Omental fat pad (tissue), 4 donors: ENCODE measurements at places on chromosomes 12 and 14. TPM values are rescaled to one million over a fixed set of nuclear protein-coding genes. Genes with fewer than 3 reads are reported as not detected.

The HRK gene
- total RNA-seq = not detected

The NAV3 gene
- total RNA-seq = 16.7 TPM

DNA sequence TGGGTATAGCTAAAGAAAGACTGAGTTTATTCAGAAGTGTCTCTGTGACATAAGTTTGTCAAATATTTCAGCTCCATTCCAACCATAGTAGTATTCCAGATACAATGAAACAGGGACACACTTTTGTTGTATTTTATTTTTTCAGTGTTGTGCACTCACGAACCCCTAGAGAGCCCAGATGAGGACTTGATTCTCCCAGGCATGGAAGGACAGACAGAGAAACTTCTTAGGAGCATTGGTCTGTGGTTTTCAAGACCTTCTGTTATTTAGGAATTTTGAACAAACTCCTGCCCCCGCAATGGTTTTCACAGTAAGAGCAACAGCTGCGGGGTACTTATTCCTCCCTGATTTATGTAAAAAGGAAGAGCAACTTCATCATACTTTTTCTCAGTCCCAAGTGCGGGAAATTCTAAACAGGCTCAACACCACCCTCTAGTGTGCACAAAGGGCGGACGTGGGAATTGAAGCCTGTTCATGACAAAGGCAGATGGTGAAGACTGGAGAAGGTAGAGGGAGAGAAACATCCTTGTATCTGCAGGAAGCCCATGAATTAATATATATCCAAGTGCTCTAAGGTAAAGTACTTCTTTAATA, 147.6 kb downstream of the PAH start:
- no peak for DNase-seq

DNA sequence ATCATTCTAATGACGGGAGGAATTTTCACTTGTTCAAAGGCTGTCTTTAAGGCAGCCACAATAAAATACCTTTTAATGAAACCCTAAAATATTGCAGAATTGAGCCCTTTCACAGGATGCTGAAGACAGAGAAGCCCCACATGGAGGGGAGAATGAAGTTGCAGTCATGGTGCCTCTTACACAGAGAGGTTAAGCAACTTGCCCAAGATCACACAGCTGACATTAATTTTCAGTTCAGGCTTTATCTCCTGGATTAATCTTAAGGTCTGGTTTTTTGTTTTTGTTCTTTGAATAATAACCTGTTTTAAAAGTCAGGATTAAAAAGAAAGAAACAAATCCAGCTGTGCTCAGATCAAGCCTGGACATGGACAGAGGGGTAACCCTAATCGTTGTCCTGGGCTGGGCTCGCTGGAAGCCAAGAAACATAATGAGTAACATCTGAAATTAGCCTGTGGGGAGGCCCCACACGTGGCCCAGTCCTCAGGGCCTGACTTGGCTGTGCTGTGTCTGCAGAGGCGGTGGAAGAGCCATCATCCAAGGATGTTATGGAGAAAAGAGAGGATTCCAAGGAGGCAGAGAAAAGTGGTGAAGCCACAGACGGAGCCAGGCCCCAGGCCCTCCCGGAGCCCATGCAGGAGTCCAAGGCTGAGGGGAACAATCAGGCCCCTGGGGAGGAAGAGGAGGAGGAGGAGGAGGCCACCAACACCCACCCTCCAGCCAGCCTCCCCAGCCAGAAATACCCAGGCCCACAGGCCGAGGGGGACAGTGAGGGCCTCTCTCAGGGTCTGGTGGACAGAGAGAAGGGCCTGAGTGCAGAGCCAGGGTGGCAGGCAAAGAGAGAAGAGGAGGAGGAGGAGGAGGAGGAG, 8.0 kb downstream of the CHGA start:
- no peak for DNase-seq

DNA sequence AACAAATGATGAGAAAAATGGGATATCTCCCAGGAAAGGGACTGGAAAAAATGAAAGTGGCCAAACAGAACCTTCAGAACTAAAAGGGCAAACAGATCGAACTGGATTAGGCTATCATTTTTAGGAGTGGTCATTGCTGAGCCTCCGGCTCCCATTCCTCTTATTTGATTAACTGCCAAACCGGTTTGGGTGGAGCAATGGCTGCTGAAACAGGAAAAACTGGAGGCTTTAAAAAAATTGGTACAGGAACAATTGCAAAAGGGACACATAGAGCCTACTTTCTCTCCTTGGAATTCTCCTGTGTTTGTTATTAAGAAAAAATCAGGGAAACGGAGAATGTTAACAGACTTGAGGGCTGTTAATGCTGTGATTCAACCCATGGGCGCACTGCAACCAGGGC, 49.7 kb downstream of the TNFAIP2 start:
- no peak for DNase-seq

- no peak for DNase-seq
Observed at GRCh38 chr12:81206429-81206828, 128.6 kb downstream of the ACSS3 start.

DNA sequence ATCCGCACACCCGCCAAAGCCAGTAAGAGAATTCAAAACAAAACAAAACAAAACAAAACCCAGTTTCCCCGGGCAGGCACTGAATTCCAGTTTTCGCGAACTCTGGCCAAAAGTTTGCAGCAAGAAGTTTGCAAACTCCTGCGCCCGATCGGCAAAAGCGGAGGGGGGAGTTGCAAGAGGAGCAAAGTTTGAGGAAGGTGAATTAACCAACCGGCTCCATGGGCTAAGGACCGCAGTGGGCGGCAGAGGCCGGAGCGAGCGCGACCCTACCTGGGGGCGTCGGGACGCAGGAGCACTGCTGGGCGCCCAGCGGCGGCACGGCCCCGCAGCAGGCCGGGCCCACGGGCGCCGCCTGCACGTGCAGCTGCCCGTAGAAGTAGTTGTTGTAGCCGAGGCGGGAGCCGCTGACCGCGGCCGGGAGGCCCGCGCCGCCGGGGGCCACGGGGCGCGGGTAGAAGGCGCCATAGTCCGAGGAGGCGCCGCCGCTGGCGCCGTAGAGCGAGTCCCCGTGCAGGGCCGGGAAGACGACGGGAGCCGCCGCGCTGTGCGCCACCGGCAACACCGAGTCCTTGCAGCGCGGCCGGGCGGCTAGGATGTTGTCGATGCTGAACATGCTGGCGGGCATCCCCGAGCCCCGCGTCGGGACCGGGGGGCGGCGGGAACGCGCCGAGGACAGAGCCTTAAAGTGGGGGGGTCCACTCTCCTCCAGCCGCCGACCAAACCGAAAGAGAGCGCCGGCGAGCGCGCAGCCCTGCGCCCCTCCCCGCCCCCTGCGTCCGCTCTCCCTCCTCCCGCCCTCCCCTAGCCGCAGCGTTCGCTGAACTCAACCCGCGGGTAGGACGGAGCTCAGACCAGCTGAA, at the start of gene GSC:
Gene GSC, minus strand, starts transcription at position 723 of the 860 bp plus-strand sequence. Its CDS starts 98 bp downstream, at position 625.
- DNase-seq = no peak

DNA sequence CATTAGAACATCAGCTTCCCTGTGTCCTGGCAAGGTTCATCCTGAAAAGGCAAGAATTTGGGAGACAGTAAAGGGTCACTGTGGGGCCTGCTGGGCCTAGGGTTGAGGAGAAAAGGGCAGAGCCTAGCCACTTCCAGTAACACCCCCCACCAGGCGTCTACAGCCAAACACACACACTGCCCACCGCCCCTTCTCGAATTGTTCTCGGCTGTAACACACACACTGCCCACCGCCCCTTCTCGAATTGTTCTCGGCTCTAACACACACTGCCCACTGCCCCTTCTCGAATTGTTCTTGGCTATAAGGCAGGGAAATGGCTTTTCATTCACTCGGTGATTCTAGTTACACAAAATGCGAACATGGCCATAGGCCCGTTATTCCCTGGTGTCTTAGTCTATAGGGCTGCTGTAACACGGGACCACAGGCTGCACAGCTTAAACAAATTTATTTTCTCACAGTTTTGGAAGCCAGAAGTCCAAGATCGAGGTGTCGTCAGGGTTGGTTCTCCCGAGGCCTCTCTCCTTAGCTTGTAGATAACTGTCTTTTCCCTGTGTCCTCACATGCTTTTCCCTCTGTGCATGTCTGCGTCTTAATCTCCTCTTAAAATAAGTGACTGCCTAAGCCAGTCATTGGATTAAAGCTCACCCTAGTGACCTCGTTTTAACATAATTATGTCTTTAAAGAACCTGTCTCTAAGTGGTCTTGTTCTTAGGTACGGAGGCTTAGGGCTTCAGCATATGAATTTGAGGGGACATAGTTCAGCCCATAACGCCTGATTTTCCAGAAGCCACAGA, 171.0 kb downstream of the ADGRD1 start:
- no peak for DNase-seq

- DNase-seq = no peak
Observed at GRCh38 chr14:102007916-102008418, 43.6 kb downstream of the DYNC1H1 start.

DNA sequence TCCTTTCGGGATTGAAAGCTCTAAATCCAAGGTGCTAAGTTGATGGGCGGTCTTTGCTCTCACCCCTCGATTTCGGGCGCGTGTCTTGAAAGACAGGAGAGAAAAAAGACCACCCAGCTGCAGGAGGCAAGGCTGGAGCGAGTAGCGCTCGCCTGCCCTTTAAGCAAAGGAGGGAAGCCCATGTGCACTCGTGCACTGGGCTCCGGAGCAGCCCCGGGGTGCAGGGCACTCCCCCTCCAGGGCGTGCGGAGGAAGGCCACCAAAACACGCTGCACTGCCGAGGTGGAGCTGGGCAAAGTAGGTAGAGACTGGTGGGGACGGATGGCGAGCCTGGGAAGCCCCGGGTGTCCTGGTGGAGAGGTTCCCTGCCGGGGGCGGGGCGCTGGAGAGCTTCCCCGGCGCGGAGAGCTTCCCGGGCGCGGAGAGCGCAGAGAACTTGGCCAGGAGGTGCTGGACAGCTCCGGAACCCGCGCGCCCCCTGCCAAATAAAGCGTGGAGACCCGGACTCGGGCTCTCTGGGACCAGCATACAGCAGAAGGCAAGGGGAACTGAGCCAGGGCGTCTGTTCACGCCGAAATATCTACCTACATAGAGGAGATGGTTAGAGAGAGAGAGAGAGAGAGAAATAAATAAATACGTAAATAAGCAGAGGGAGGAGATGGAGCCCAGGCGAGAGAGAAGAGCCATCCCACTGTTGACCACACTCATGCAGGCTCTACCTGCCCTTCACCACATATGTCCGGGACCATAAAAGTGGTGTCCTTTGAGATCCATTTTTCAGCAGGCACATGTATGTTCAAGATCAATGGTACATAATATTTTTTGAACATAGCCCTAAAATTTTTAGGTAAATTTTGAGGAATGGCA, 662 bp upstream of the NELL2 start:
- DNase-seq = peak; percentile 31

The ACOT6 gene
- total RNA-seq = not detected

GRCh38 chr12:62484233-62484632, 17.6 kb downstream of the MON2 start:
- DNase-seq = no peak

DNA sequence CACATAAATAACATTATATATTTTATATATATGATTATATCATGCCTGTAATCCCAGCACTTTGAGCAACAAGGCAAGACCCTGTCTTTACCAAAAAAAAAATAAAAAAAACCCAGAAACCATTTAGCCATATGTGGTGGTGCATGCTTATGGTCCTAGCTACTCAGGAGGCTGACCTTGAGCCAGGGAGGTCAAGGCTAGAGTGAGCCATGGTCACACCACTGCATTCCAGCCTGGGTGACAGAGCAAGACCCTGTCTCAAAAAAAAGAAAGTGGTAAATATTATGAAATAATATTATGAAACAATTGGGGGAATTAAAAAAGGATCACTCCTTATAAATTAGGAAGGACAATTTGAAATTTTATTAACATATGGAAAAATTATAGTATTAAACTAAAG, 16.0 kb downstream of the RAD51B start:
- DNase-seq = no peak

- DNase-seq = no peak
Observed at GRCh38 chr12:104294927-104295668, 8.4 kb upstream of the EID3 start.

The LRP10 gene
- 90.0 TPM for total RNA-seq

The RTN1 gene
- 28.6 TPM for total RNA-seq

DNA sequence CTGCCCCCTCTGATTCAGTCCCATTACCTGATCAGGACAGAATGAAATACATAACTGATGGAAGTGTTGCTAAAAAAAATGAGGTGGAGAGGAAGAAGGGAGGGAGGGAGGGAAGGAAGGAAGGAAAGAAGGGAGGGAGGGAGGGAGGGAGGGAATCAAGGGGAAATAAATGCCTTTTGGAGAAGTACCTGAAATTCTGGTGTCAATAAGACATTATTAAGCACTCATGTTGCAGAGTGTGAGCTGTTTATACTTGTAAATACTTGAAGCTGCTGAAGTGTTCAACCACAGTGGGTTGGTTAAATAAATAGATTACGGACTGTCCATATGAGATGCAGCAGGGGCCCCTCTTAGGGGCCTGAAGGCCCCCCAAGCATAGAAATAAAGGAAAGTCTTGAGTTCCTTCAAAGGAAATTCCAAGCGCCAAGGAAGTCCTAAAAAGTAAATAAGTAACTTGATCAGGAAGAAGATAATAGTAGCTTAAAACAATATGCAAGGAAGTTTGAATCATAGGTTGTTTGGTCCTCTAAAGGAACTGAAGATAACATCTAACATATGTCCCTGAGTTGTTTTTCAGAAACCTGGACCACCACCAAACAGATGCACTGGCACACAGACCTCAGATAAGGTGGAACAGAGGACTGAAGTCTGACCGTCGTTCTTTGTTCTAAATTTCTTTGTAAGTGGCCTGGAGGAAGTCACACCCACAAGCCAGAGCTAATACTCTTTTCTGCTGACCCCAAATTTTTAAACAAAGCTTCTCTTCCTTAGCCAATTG, 110.8 kb downstream of the SEC23A start:
- no peak for DNase-seq

DNA sequence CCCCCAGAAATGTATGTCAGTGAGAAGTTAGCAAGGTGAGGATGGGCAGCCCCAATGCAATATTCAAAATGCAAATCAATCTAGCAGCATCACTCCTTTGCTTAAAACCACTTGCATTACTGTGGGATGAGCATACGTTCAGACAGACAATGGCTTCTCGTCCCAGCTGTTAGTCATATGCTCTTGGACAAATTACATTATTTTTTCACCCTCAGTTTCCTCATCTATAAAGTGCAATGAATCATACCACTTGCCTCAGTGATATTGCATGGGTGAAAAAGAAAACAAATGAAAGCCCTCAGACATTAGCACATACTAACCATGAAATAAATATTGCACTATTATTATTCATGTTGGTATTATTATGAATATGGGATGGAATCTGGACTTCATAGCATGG, 132.3 kb downstream of the C12orf75 start:
- no peak for DNase-seq

- DNase-seq = no peak
Observed at GRCh38 chr14:58280954-58281787, 17.2 kb upstream of the ARID4A start.

The SIX4 gene
- total RNA-seq = 4.8 TPM

- no peak for DNase-seq
Observed at GRCh38 chr12:121575952-121576625, 4.7 kb downstream of the KDM2B start.
